ENCODE measurements at places on chromosomes 11 and 22.

GRCh38 chr22:39631381-39632286, 61.1 kb downstream of the CACNA1I start:
- no peak for DNase-seq

DNA sequence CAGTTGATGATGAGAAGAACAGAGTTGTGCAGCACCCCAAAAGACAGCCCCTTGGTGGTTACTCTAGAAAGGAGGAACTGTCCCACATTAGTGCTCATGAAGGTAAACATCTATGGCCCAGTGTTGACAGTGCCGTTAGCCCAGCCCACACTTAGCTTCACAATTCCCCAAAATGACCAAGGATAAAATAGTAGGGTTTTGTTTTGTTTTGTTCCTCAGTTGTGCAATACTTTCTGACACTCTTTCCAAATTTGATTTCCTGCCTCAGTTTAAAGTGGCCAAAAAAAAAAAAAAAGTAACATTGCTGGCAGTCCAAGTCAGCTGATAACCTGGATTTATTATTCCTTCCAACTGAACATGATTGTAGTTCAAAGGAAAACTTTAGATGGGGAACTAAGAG, 269.4 kb downstream of the TMEM135 start:
- DNase-seq, result no peak

DNA sequence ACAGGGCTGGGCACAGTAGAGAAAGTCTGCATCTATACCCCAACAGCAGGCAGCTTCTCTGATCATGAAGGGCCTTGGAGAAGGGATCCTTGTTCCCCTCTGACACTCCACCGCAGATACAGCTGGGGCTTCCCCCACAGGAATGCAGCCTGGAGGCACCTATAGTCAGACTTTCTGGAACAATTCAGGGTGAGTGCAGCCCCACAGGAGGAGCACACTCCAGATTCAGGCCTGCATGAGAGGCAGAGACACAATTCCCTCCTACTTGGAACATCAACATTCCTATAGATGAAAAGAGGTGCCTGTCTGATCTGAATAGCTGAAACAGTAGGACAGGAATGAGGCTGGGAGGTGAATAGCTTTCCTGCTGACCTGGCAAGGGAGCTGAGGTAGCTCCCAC, 1298.0 kb upstream of the CNTN5 start:
- no peak for DNase-seq

GRCh38 chr22:44919691-44920090, 90.1 kb downstream of the PHF21B start:
- DNase-seq, result no peak

DNA sequence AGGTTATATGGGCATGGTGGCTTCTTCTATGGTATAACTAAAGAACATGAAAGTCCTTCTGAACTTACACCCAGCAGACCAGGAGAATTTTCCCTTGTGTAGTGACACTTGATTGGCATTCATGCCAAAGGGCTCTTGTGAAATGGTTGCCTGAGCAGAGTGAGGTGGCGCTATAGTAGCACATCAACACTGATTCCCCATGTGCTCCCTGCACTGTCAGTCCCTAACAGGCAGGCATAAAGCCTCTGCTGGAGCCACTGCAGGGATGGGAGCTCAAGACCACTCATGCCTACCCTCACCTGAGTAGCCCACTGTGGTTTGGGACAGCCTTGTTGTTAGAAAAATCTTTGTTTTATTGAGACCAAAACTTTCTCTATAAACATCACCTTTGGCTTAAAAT, 92.6 kb upstream of the LIN7C start:
- no peak for DNase-seq

Data from right hindlimb (tissue), 1 donor.